ENCODE measurements at places on chromosomes 13 and 19.

- no peak for DNase-seq
These were observed 19.4 kb upstream of the CPAMD8 start for GRCh38 chr19:17045907-17046502.

DNA sequence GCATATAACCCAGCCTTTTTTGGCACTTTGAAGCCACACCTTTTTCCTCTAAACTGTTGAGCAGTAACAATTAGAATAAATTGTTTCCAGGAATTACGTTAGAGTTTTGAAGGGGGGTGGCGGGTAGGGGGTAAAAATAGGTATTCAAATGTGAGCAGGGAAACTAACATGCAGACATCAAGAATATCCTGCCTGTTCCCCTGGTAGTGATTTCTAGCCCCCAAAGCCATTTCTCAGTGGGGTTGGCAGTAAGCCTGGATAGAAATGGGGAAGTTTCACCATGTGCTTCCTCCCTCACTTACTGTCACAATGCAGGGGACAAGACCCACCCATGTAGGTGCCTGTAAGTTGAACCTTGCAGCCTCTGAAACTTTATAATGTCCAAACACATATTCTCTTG lies 3.8 kb downstream of the DOCK9 start:
- no peak for DNase-seq

DNA sequence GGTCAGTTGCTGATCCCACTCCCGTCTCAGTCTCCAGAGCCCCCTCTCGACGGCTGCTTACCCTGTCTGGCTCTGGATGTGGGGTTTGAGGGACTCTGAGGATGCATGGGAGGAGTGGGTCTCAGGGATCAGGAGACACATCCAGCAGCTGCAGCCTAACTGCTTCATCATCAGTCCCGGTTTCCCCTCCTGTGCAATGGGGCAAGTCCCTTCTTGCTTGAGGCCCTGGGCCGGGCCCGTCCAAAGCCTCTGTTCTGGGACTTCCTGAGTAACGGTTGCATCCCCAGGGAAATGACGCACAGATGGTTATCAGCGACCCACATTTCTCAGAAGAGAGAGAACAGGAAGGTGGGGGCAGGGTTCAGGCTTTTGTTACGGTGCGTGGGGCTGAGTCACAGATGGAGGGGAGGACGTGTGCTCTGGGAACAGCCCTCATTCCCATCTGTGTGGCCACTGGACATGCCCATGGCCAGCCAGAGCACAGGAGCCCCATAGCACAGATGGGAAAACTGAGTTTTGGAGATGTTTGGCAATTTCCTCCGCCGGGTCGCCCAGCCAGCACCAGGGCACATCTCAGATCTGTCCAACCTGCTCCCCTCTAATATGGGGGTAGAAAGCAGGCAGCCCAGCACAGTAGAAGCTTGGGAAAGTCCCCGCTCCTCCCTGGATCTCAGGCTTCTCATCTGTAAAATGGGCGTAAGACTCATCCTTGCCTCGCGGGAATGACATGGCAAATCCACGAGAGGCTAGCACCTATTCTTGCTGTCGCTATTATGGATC lies 19.3 kb downstream of the GNA15 start:
- peak; percentile 90 for DNase-seq

GRCh38 chr19:35153701-35154524 lies 622 bp upstream of the FXYD5 start:
- DNase-seq: peak; percentile 82

DNA sequence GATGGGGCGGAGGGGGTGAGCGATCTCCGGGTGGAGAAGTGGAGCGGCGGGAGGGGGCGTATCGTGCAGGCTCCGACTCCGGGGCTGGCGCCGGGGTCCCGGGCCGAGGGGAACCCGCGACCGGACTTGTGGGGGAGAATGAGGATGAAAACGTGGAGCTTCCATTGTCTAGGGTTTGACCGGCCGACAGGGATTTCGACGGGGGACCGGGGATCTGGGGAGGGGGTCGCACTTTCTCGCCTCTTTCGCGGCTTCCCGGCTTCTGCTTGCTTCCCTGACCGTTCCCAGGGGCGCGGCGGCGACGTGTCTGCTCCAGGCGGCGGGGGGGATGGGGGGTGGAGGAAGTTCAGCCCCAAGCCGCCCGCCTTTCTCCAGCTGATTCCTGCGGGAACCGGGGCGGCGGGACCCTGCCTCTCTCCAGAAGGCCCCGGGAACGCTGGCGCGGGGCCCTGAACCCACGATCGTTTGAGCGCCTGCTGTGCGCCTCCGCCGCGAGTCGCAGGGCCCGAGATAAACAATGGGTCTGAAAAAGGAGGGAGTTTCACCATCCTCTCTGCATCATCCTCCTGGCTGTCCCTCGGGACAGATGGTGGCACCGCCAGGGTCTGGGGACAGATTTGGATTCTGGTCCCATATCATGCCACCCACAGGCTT lies 790 bp downstream of the TPM4 start:
- no peak for DNase-seq

- no peak for DNase-seq
These were observed 13.5 kb upstream of the KCNN1 start for GRCh38 chr19:17953316-17953801.

DNA sequence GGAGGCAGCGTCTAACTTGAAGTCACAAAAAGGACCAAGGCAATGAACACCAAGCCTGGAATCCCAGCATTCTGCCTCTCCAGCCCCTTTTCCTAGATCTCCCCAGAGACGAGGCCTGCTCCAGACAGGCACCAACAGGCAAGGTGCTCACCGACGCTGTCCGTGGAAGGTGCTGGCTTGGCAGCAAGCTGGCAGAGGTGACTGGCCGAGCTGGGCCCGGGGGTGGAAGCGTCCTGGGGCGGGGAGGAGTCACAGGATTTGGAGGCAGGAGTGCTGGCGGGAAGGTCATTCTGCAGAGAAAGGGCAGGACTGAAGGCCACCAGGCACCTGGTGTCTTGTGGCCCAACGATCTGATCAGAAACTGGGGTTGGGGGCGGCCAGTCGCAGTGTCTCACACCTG lies 18.2 kb downstream of the TLE2 start:
- DNase-seq: no peak

DNA sequence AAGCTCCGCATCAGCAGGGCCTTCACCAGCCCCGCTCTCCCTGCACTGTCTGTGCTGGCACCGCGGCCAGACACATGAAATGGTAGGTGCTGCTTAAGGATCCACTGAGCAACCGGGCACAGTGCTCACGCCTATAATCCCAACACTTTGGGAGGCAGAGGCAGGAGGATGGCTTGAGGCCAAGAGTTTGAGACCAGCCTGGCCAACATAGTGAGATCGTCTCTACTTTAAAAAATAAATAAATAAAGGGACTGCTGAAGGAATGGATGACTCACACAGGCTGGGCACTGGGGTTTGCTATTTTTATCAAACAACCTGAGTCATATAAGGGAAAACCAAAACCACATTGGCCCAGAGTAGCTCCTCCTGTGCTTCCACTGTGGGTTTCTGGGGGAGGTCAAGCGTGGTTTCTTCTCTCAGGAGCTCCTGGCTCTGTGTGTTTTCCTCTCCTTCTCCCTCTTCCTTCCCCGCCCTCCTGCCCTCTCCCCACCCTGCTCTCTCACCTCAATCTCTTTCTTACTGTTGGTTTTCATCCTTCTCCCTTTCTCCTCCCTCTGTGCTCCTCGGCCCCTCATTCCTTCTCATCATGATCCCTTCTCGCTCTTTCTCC lies 21.3 kb downstream of the VRK3 start:
- DNase-seq: peak; percentile 19

DNA sequence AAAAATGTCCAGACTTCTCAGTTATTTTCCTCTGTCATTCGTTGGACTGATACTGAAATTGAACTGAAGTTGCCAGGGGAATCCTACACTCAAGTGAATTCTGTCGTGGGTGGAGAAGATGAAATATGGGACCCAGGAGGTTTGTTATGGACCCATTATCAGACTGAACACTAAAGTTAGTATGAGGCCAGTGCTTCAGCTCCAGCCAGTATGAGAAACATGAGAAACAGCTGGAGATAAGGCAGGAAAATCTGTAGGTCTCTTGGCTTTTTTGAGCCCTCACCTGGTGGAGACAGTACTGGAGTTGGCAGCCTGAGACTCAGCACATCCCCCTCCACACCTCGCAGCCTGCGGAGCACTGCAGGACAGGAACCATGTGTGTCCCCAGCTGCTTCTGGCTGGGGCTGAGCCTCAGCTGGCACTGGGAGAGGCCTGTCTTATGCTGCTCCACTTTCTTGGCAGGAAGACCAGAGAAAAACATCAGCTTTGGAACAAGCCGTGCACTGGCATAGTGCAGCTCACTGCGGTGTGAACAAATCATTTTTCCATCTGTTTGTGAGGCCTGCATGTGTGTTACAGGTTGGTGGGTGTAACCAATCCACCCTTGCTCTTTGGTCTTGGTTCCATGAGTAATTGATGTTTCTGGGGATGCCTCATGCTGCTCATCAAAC lies 641.0 kb downstream of the FGF9 start:
- DNase-seq: no peak

DNA sequence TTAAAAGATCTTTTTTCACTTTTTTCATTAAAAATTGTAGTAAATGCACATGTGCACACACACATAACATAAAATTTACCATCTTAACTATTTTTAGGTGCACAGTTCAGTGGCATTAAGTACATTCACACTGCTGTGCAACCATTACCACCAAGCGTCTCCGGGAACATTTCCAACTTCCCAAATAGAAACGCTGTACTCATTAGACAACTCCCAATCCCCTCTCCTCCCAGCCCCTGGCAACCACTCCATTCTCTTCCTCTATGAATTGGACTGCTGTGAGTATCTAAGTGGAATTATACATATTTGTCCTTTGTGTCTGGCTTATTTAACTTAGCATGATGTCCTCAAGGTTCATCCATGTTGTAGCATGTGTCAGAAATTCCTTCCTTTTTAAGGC lies 11.6 kb downstream of the GJB2 start:
- DNase-seq: no peak

GRCh38 chr13:110118106-110118505 lies 188.9 kb downstream of the COL4A1 start:
- DNase-seq: no peak

GRCh38 chr19:56301155-56301554 lies 13.5 kb downstream of the ZSCAN5A start:
- DNase-seq: no peak

GRCh38 chr19:10122045-10122444 lies 2.3 kb upstream of the EIF3G start:
- no peak for DNase-seq

DNA sequence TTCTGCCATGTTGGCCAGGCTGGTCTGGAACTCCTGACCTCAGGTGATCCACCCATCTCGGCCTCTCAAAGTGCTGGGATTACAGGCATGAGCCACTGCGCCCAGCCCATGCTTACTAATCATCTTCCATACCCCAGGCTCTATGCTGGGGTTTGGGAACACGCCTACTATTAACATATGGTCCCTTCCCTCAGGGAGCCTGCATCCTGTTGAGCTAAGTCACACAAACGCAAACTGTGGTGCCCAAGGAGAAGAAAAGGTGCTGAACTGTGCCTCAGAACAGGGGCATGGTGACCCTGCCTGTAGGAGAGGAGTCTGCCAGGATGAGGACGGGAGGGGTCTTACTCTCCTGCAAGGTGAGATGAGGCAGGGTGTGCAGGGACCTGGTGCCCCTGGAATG lies 5.6 kb downstream of the MICOS13 start:
- DNase-seq: no peak

DNA sequence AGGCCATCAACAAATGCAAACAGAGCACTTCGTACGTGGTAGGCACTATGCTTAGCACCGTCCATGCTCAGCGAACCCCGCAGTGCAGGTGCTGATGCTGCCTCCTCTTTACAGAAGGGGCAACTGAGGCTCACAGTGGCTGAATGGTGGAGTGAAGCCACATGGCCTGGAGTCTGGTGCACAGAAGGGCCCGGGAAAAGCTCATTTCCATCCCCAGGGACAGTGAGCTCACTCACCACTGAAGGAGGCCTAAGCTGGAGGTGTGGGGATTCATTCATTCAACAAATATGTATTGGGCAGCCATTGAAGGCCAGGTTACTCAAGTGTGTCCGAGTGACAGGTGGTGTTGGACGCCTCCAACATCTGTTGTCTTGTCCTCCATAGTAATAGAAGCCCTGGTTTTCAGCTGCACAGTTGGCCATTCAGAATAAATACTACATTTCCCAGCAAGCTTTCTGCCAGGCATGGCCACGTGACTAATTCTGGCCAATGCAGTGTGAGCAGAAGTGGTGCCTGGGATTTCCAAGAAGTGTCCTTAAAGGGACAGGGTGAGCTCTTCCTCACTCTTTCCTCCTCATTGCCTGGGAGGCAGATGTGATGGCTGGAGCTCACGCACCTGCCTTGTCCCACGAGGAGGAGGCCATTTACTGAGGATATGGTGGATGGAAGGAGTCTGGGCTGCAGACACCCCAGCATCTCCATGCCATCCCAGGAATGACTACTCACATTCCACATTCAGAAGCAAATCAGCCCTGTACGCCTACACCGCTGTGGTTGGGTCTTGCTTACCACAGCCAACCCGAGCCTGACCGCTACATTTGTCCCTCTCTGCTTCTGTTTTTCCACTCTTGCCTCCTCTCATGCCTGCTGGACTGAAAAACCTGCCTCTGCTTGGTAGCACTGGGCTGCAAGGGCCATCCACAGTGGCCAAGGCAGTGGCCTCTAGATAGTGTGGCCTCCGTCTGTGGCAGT lies 2.3 kb upstream of the ZNRF4 start:
- DNase-seq: no peak

DNA sequence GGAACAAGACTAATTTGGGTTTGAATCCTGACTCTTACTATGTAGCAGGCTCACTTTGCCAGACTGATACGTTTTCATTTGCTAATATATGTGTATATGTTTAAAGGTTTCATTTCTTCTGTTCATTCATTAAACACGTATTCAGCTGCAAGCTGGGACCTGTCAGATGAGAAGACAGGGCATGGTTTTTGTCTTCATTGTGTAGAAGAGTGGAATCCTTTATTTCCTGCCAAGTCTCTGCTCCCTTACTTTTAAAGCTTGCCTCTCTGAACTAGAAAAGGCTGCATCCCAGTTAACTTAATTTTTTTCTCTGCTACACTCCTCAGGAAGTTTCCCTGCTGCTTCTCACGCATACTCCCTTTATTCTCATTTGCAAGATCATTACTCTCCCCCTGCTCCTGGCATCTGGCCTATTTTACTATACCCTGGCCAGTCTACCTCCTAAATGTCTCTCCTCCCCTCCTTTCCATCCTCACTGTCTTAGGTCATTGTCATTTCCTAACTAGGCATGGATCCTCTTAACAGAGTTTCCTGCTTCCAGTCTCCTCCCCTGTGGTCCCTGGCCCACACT lies 141.0 kb upstream of the TMTC4 start:
- DNase-seq: no peak

GRCh38 chr13:101453784-101454201 lies 1.3 kb downstream of the ITGBL1 start:
- DNase-seq: no peak

All from CD4-positive, alpha-beta T cell treated with Interleukin-10 for 1 hour (primary cell).